ENCODE measurements at places on chromosomes 1 and 21.
A peak's percentile ranks its signal among the peaks of the same experiment; 100 is the strongest.

DNA sequence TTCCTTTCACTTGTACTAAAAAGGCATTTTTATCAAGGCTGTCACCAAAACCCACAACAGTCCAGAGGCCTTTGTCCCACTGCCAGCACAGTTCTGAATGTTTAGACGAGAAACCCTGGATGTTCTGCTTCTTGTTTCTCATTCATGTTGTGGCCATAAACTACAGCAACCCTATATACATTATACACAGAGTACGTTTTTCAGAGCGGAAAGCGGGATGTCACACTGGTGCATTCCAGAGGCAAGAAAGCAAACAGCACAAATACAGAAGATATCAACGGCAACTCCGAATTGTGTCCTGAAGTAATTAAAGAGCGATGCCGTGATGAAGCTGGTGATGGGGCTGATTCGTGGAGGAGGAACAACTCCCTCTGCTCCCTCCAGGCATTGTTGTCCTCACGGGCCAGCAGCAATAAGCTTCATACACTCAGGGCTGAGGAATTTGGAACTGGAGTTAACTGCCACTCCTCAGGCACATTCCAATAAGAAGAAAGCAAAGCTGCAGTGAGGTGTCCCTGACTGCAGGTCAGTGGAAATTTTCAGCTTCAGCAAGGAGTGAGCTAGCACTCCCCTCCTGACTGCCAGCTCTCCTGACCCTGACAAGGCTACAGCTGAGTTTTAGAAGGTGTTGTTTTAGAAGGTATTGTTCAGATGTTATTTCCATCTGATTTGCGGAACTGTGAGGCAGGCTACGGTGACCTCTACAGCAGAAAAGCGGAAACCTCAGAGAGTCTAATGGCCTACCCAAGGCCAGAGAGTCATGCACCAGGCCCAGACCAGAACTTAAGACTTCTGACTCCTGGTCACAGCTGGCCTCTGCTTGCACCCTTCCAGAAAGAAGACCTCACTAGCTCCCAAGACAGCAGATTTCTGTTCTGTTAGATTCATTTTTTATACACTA is 149.0 kb downstream of the TGFBR3 start:
- H3K36me3 ChIP-seq: no peaks in the 10 kb centered on the region
- no peak for DNase-seq
- peaks cover 30% of the 10 kb centered on the region for H3K4me1 ChIP-seq
- H3K27ac ChIP-seq: peak overlapping the region; percentile 74

- peak overlapping the region; percentile 23 for H3K27ac ChIP-seq
- no peaks in the 10 kb centered on the region for H3K27me3 ChIP-seq
- H3K36me3 ChIP-seq: peaks cover 14% of the 10 kb centered on the region
- no peak for DNase-seq
Observed at GRCh38 chr1:154178013-154178412, 13.9 kb downstream of the TPM3 start.

DNA sequence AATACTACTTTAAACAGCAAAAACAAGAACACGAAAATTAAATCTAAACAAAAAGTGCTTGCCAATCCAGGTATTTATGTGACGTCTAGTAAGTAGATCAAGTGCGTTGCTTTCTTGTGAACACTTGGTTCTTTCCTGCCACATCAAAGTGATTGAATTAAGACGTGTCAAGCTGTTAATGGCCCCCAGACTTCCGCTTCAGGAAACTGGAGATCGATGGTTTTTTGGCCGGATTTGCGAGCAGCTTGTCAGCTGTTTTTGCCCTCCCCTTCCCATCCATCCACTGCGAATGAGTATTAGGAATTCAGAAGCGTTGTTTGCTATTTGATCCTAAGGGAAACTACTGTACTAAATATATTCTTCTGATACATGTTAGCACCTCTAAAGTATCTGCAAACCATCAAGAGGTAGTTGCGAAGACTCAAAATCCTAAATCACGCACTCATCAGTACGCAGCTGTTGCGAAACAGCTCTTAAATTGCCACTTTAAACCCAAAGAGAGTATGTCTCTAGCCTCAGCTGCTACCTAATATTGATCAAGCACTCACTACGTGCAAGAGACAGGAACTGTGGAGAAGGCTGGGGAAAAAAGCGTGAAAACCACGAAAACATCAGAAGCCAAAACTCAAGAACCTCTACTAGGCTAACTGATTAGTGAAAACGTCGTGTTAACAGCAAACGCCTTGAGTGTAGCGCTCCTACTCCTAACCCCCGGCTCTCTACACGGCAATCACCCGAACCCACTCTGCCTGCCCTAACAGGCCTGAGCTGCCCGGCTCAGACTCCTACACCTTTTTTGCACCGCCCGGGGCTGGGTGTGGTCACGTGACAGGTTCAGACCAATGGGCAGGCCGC is 473 bp upstream of the BRDT start:
- H3K27me3 ChIP-seq: no peaks in the 10 kb centered on the region
- no peaks in the 10 kb centered on the region for H3K4me1 ChIP-seq
- no peak overlapping the region for H3K4me3 ChIP-seq
- H3K36me3 ChIP-seq: no peaks in the 10 kb centered on the region
- DNase-seq: no peak
- no peak overlapping the region for H3K27ac ChIP-seq

- H3K36me3 ChIP-seq: no peaks in the 10 kb centered on the region
- H3K27me3 ChIP-seq: no peaks in the 10 kb centered on the region
- no peak for DNase-seq
Observed at GRCh38 chr1:175385316-175385715, 192.7 kb upstream of the KIAA0040 start.

DNA sequence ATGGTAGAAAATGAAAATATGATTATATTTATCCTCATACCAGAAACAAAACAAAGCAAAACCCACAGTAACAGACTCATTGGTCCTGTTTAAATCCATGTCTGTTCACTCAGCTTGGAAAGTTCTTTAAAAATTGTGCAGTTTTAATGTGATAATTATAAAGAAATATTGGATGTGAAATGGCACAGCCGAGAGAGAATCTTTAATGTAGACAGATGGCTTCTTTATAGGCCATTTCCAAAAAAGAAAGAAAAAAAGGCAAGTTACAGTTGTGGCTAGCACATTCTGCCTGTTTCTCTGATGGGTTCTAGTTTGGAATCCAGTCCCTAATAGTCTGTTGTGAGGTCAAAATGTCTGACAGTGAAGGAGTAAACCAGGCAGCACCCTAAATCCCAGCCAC is 62.0 kb downstream of the SH3BGR start:
- H3K27ac ChIP-seq: no peak overlapping the region
- DNase-seq: no peak
- H3K27me3 ChIP-seq: no peaks in the 10 kb centered on the region
- H3K4me3 ChIP-seq: no peak overlapping the region
- no peaks in the 10 kb centered on the region for H3K4me1 ChIP-seq
- no peaks in the 10 kb centered on the region for H3K36me3 ChIP-seq

DNA sequence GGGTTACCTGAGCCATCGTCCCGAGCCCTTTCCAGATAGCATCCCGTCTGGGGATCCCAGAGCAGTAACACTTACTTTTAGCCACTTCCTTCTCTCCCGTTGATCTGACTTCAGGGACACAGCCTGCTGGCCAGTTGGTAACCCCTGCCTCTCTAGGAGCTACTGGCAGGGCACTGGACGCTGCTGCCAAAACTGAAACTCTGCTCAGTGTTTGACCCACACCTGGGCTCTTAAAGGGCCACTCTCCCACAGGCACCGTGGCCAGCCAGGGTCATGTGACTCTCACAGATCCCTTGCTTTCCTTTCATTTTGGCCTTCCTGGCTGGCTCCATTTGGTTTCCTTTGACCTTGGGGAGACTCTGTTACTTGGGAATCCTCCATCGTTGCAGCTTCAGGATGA is at the start of gene PIGR:
PIGR (minus strand) TSS at position 206 of the 400 bp plus-strand sequence. CDS start 5,935 bp downstream, outside the sequence.
- no peak within 1 kb of the TSS for H3K27ac ChIP-seq
- H3K27me3 ChIP-seq: no peaks in the 10 kb centered on the region
- DNase-seq: no peak
- no peaks in the 10 kb centered on the region for H3K36me3 ChIP-seq
- H3K4me1 ChIP-seq: no peaks in the 10 kb centered on the region
- no peak within 1 kb of the TSS for H3K4me3 ChIP-seq
